ENCODE measurements at places on chromosomes 5 and 9.

- DNase-seq: no peak
These were observed 80.8 kb downstream of the PDE6A start for GRCh38 chr5:149863830-149864229.

DNA sequence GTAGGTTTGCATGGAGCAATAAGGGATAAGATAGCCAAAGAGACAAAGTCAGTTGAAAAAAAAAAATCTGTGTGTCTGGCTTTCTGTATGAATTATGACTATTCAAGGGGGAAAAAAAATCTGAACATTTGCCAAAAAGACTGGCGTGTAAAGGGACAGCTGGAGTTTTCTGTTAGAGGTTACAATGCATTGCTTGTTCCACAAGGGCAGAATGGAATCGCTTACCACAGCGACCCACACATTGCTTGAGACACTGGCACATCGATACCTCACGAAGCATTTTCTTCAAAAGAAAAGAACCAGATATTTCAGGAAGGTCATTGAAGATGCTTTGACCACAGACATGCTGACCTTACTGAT lies 327.8 kb downstream of the TMEM167A start:
- no peak for DNase-seq

DNA sequence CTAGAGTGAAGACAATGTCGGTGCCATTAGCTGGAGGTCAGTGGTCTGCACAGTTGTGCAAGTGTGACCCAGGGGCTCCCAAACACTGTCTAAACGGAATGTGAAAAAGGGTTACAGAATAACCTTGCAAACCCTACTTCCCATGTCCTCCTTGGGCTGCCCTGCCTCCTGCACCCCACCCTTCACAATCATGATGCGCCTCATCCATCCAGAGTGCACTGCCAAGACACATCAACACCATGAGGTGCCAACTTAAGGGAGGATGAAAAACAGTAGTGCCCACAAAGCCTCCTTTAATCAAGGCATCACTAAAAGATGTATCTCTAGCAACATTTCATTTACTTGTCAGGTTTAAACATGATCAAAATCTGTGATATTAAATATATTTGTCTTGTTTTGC lies 87.1 kb downstream of the SETX start:
- DNase-seq: no peak

DNA sequence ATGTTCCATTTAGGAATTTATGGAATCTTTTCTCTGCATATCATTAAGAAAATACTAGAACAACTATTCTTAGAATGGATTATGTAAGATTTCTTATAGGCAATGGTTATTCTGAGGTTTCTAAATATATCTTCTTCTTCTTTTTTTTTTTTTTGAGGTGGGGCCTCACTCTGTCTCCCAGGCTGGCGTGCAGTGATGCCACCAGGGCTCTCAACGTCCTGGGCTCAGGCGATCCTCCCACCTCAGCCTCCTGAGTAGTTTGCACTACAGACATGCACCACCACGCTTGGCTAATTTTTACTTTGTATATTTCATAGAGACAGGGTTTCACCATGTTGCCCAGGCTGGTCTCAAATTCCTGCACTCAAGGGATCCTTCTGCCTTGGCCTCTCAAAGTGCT lies 137.2 kb downstream of the SREK1 start:
- no peak for DNase-seq

- DNase-seq: no peak
These were observed 65.0 kb upstream of the SARDH start for GRCh38 chr9:133803028-133803585.

DNA sequence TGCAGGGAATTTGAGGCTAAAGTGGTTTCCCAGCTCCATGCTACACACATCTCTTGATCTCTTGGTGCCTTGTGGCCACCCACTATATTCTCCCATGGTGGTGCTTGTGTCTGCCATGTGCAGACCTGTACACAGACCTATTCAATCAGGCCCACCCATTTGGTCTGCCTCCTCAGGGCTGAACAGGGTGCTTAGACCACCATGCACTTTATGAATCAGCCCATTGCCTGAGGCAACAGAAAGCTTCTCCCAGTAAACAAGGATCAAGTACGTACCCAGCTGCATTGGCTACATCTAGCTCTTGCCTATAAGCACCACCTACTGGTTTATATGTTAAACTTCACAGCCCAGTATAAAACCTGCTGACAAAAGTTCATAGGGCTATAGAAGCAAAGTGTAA lies 664.3 kb upstream of the EDIL3 start:
- DNase-seq: no peak

DNA sequence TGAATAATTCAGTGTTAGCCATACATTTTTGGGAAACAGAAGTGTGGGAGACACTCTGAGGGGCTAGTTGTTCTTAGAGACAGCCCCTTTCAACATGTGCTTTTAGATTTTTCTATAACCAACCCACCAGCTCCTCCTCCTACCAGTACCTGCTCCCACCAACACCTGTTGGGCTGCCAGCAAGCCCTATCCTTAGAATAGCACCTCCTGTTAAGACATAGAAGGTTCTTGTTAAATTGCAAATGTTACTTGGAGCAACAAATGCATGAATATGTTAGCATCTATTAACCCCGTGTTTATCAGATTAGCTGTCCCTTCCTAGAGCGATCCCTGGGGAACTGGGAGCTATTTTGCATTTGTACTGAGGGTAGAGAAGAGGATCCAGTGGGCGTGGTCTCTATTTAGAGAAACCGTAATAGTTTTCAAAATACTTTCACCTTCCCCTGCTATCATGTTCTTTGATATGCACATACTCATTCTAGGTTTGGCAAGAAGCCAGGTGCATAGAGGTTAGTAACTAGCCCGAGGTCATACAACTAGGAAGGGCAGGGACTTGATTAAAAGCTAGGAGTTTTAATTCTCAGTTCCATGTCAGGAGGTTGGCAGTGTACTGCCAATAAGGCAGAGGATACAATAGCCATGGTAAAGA lies 334.4 kb downstream of the KCTD16 start:
- no peak for DNase-seq

GRCh38 chr5:67026278-67026677 lies 170.3 kb downstream of the CD180 start:
- no peak for DNase-seq

GRCh38 chr9:105236261-105236660 lies 8.2 kb upstream of the SLC44A1 start:
- DNase-seq: no peak

DNA sequence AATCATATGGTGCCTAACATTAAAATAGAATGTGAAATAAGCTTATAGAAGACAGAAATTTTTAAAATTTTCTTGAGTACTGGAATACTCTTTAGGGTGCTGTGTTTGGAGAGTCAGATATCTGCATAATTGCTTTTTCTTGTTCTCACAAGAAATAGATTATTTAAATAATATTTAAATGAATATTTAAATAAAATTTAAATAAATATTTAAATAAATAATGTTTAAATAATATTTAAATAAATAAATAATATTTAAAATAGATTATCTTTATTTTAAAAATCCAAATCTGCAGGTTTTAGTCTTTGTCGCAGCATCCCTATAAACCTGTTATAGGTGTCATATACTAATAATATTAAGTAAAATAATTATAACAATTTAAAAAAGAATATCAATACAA lies 1589.4 kb downstream of the MAT2B start:
- no peak for DNase-seq

GRCh38 chr5:74432216-74432615 lies 208.3 kb downstream of the ENC1 start:
- no peak for DNase-seq

Data from AG09319 (cell line).